T-cell (primary cell): ENCODE measurements at places on chromosomes 5 and 9. TPM values are rescaled to one million over a fixed set of nuclear protein-coding genes. Genes with fewer than 3 reads are reported as not detected.

- H3K27me3 ChIP-seq, result no peaks in the 10 kb centered on the region
- H3K4me3 ChIP-seq, result no peak overlapping the region
- no peak overlapping the region for H3K27ac ChIP-seq
- H3K36me3 ChIP-seq, result no peaks in the 10 kb centered on the region
- no peaks in the 10 kb centered on the region for H3K4me1 ChIP-seq
- no peak for DNase-seq
These were observed 14.1 kb downstream of the UGT3A2 start for GRCh38 chr5:36052538-36052937.

- H3K27ac ChIP-seq, result no peak overlapping the region
- DNase-seq, result no peak
- no peak overlapping the region for H3K4me3 ChIP-seq
- H3K4me1 ChIP-seq, result peaks cover 19% of the 10 kb centered on the region
These were observed 265.3 kb downstream of the MLLT3 start for GRCh38 chr9:20357037-20357432.

DNA sequence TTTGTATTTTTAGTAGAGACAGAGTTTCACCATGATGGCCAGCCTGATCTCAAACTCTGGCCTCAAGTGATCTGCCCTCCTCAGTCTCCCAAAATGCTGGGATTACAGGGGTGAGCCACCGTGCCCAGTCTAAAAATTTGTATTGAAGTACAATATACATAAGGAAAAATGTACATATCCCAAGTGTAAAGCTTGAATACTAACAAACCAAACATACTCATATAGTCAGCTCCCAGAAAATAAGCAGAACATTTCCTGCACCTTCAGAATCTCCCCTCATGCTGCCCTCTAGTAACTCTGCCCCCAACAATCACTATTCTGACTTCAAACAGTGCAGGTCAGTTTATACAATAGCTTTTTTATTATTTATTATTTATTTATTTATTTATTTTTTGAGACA, 1.6 kb upstream of the NOL6 start:
- H3K36me3 ChIP-seq, result peaks cover 17% of the 10 kb centered on the region
- H3K4me1 ChIP-seq, result peaks cover 7% of the 10 kb centered on the region
- H3K27ac ChIP-seq, result no peak overlapping the region
- no peak for DNase-seq
- H3K27me3 ChIP-seq, result no peaks in the 10 kb centered on the region

The EIF4EBP3 gene
- 20.4 TPM for total RNA-seq

DNA sequence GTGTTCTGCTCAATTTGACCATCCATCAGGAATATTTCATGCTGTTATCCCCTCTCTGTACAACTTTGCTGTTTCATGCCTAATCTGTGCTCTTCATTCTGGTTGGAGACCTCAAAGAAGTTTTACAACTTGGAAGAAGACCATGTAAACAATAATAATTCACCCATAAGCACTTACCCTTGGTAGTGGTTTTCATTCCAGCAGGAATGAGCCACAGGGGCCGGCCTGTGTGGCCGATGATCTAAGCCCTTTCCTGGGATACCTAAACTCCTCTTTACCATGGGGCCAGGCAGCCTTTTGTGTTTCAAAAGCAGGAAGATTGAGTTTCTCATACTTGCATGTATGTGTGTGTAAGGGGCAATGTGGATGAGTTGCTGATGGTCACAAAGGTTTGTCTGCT, 165.0 kb downstream of the FGF1 start:
- no peaks in the 10 kb centered on the region for H3K36me3 ChIP-seq
- no peak for DNase-seq
- no peak overlapping the region for H3K4me3 ChIP-seq
- H3K27me3 ChIP-seq, result no peaks in the 10 kb centered on the region
- H3K27ac ChIP-seq, result no peak overlapping the region
- H3K4me1 ChIP-seq, result no peaks in the 10 kb centered on the region

The MEIKIN gene
- 0.53 TPM for total RNA-seq

GRCh38 chr9:119834064-119834620, 464.9 kb upstream of the BRINP1 start:
- H3K4me3 ChIP-seq, result no peak overlapping the region
- no peaks in the 10 kb centered on the region for H3K36me3 ChIP-seq
- H3K27ac ChIP-seq, result no peak overlapping the region
- no peaks in the 10 kb centered on the region for H3K27me3 ChIP-seq
- H3K4me1 ChIP-seq, result no peaks in the 10 kb centered on the region
- DNase-seq, result no peak

GRCh38 chr9:106307670-106308069, 555.3 kb upstream of the ZNF462 start:
- no peaks in the 10 kb centered on the region for H3K36me3 ChIP-seq
- no peak overlapping the region for H3K27ac ChIP-seq
- DNase-seq, result no peak
- H3K4me3 ChIP-seq, result no peak overlapping the region

GRCh38 chr5:130111746-130112145, 207.5 kb downstream of the CHSY3 start:
- H3K4me1 ChIP-seq, result no peaks in the 10 kb centered on the region
- no peaks in the 10 kb centered on the region for H3K27me3 ChIP-seq
- H3K27ac ChIP-seq, result no peak overlapping the region
- no peaks in the 10 kb centered on the region for H3K36me3 ChIP-seq
- DNase-seq, result no peak

GRCh38 chr9:136949817-136950655, 2.0 kb upstream of the LCN12 start:
- H3K36me3 ChIP-seq, result no peaks in the 10 kb centered on the region
- peaks cover 3% of the 10 kb centered on the region for H3K27me3 ChIP-seq
- peaks cover 5% of the 10 kb centered on the region for H3K4me1 ChIP-seq
- peak overlapping the region; percentile 52 for H3K4me3 ChIP-seq

DNA sequence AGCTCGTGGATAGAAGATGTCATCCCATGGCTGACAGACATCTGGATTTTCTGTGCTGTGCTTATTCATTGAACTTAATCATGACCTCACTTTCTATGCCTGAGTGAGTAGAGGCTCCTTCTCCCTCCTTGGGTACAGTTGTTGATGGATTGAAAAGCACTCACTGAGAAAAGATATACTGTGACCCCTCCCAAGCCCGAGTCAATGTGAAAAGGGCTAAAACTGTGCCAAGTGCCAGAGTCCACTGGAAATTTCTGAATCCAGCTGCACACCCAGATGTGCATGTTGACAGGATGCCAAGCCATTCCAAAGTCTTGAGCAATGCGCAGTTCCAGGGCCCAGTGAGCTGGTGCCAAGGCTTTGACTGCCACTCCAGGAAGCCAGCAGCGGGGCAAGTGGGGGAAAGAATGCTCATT, 473.0 kb downstream of the NTRK2 start:
- H3K27ac ChIP-seq, result no peak overlapping the region
- H3K27me3 ChIP-seq, result peaks cover 3% of the 10 kb centered on the region
- no peaks in the 10 kb centered on the region for H3K36me3 ChIP-seq
- no peak overlapping the region for H3K4me3 ChIP-seq
- H3K4me1 ChIP-seq, result no peaks in the 10 kb centered on the region

DNA sequence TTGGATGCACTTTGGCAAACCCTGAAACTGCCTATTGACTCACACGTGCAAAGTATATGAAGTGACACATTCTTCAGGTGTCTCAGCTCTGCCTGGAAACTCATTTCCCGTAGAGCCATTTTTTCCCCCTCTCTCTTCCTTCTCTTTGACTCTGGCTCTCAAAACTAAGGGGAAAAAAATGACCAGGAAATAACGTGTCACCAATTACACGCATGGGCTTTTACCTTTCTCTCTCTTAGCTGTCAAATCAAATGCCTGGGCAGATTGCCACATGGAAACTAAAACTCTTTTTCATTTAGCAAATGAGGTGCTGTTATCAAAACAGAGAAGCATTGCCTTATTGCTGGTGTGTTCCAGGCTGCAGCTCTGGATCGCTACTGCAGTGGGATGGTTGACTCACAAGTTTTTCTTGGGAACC, 18.3 kb upstream of the IFNK start:
- H3K27me3 ChIP-seq, result no peaks in the 10 kb centered on the region
- no peaks in the 10 kb centered on the region for H3K4me1 ChIP-seq
- H3K36me3 ChIP-seq, result no peaks in the 10 kb centered on the region
- H3K4me3 ChIP-seq, result no peak overlapping the region
- DNase-seq, result no peak
- H3K27ac ChIP-seq, result no peak overlapping the region

GRCh38 chr5:122863240-122863639, 17.8 kb downstream of the SNX24 start:
- no peak overlapping the region for H3K4me3 ChIP-seq
- H3K4me1 ChIP-seq, result no peaks in the 10 kb centered on the region
- no peak overlapping the region for H3K27ac ChIP-seq
- H3K36me3 ChIP-seq, result no peaks in the 10 kb centered on the region
- no peaks in the 10 kb centered on the region for H3K27me3 ChIP-seq

The DELE1 gene
- 130 TPM for total RNA-seq

The C9 gene
- total RNA-seq, result 0.44 TPM

- no peaks in the 10 kb centered on the region for H3K4me1 ChIP-seq
- H3K4me3 ChIP-seq, result no peak overlapping the region
- H3K27me3 ChIP-seq, result no peaks in the 10 kb centered on the region
- peaks cover 3% of the 10 kb centered on the region for H3K36me3 ChIP-seq
- no peak for DNase-seq
- H3K27ac ChIP-seq, result no peak overlapping the region
These were observed 14.2 kb downstream of the AP3B1 start for GRCh38 chr5:78280261-78280660.

GRCh38 chr5:19256036-19256435, 732.0 kb downstream of the CDH18 start:
- no peak overlapping the region for H3K27ac ChIP-seq
- DNase-seq, result no peak
- no peak overlapping the region for H3K4me3 ChIP-seq
- no peaks in the 10 kb centered on the region for H3K4me1 ChIP-seq
- H3K36me3 ChIP-seq, result no peaks in the 10 kb centered on the region
- H3K27me3 ChIP-seq, result no peaks in the 10 kb centered on the region

- H3K4me3 ChIP-seq, result no peak overlapping the region
- H3K4me1 ChIP-seq, result no peaks in the 10 kb centered on the region
- H3K27ac ChIP-seq, result no peak overlapping the region
- DNase-seq, result no peak
- H3K27me3 ChIP-seq, result no peaks in the 10 kb centered on the region
- no peaks in the 10 kb centered on the region for H3K36me3 ChIP-seq
These were observed 463.6 kb upstream of the MEF2C start for GRCh38 chr5:89346573-89346972.

DNA sequence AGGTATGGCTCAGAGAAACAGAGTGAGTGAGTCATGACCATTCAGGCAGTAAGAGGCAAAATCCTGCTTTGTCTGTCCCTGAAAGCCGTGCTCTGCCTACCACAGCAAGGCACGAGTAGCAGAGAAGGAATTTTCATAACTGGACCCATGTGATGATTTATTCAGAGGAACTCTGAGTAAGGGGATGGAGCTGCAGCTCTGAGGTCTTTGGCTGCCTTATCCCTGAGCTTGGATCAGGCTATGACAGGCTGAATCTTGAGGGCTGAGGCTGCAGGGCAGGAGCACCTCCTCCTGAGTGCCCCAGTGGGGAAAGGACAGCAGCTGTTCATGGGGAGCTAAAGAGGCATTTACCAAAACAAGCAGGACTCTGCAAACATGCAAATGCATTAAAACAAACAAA, 183.4 kb downstream of the PAPPA start:
- H3K4me1 ChIP-seq, result no peaks in the 10 kb centered on the region
- H3K27ac ChIP-seq, result no peak overlapping the region
- no peaks in the 10 kb centered on the region for H3K36me3 ChIP-seq
- peaks cover 10% of the 10 kb centered on the region for H3K27me3 ChIP-seq
- DNase-seq, result no peak
- no peak overlapping the region for H3K4me3 ChIP-seq

The DDX41 gene
- total RNA-seq, result 111 TPM

The INSL6 gene
- not detected for total RNA-seq

The PTPN3 gene
- 0.05 TPM for total RNA-seq
